ENCODE measurements at places on chromosomes 1 and 21.

- DNase-seq = peak; percentile 36
Observed at GRCh38 chr1:156104861-156105832, 9.4 kb upstream of the LMNA start.

DNA sequence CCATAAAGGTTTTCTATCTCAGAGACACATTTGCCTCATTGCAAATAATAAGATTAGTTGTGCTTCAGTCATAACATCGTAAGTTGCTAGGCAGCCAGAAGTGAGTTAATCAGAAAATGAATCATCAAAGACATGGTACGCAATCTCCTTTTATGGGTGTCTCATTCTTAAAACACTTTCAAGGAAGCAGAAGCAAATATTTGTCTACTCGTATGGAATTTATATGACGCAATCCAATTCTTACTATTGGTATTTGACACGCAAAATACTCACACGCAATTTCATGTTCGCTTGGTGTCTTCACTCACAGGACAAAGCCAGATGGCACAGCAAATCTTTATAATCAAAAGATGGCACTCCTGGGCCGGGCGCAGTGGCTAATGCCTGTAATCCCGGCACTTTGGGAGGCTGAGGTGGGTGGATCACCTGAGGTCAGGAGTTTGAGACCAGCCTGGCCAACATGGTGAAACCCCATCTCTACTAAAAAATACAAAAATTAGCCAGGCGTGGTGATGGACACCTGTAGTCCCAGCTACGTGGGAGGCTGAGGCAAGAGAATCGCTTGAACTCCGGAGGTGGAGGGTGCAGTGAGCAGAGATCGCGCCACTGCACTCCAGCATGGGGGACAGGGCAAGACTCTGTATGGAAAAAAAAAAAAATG lies 56.4 kb downstream of the HLCS start:
- no peak for DNase-seq

GRCh38 chr1:92080128-92080985 lies at the start of gene BTBD8:
TSS of gene BTBD8 (plus strand) at chr1:92080345. CDS start at chr1:92080572, 227 bp downstream.
- peak; percentile 87 for DNase-seq

GRCh38 chr1:59223989-59224634 lies 72.8 kb upstream of the FGGY start:
- DNase-seq = no peak

DNA sequence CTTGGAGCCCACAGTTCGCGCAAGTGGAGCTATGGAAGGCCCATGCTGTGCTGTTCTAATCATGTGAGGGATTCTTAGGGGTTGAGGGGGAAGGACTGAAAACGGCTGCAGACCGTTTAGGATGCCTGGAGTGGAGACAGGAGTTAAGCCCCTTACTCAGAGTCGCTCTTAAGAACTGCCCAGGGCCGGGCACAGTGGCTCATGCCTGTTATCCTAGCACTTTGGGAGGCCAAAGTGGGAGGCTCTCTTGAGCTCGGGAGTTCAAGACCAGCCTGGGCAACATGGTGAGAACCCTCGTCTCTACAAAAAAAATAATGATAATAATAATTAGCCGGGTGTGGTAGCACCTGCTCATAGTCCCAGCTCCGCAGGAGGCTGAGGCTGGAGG lies 1.1 kb downstream of the ZNF672 start:
- no peak for DNase-seq

GRCh38 chr1:119475866-119476439 lies 31.1 kb upstream of the HSD3B1 start:
- peak; percentile 28 for DNase-seq

GRCh38 chr1:61122389-61122788 lies 40.0 kb downstream of the NFIA start:
- DNase-seq = no peak

DNA sequence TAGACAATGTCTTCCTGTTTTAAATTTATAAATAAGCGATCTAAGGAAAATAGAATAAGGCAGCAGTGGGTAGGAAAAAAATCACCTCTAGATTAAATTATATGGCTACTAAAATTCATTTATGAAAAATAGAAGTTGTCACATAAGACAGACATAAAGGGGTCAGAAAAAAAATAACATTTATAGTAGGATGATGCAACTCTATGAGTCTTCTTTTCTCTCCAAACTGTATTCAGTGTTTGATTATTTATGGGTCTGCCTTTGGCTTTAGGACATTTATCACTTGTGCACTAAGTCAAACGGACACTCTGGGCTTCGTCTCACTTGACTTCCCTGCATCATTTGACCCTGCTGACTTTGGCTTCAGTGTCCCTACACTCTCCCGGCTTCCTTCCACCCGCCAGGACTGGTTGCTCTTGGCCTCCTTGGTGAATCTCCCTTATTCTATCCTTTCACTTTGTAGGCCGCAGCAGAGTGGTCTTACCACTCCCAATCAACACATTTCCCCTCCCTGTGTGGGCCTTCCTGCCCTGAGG lies 47.0 kb upstream of the DESI2 start:
- no peak for DNase-seq

DNA sequence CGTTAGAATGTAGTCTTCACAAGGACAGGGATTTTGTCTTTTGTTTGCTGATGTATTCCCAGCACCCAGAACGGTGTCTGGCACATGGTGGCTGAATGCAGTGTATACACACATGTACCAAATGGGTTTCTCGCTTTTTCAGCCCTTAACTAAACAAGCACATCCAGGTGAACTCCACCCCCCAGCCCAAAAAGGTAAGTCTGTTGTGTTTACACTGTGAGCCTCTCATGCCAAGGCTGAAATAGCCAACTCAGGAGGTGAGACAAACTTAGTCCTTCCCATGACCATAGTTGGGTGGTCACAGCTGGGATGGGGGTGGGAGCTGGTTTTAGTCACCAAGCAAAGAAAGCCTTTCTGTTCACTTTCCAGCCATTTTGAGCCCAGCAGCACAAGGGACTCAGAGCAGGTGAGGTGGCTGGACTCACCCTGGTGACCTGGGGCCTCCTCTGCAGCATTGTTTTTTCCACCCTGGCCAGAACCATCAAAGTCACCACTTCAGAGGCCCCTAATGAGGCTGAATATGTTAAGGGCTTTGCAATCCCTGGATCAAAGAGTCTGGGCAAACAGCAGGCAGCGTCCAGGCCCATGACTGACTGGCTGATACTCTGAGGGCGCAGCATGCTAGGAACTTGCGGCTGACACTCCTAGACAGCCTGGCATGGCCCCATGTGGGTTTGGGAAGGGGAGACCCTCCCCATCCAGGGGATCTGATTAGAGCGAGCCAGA lies 8.7 kb downstream of the TENT5B start:
- no peak for DNase-seq

- no peak for DNase-seq
Observed at GRCh38 chr1:159076438-159077119, at the start of gene AIM2. TSS of gene AIM2 (minus strand) at chr1:159076766. CDS start at chr1:159073499, 3,267 bp downstream.

GRCh38 chr1:160083968-160084770 lies 2.8 kb downstream of the KCNJ9 start:
- DNase-seq = peak; percentile 67

DNA sequence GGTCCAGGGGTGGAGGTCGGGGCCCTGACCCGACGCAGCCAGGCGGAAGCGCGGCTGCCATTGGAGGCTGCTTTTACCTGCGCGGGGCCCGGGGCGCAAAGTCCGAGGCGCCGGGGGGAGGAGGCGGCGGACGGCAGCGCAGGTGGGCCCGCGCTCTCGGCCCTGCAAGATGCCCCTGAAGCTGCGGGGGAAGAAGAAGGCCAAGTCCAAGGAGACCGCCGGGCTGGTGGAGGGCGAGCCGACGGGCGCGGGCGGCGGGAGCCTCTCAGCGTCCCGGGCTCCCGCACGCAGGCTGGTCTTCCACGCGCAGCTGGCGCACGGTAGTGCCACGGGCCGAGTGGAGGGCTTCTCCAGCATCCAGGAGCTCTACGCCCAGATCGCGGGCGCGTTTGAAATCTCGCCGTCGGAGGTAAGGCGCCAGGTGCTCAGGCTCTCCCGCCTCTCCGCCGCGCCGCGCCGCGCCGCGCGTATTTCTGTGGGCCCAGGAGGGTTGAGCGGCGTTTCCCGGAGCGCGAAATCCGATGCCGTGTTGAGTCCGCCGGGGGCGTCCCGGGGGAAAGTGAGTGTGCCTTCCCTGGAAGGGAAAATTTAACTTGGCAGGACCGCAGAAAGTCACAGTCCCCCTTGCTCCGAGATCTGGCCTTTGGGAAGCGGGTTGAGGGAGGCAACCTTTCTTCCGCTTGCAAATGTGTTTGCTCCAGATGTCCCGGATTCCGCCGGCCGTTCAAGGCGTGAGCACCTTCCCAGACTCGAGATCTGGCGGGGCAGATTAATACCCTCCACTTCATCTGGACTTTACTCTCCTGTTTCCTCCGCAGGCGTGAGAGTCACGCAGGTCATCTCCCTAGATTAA lies at the start of gene GIPC2:
TSS of gene GIPC2 (plus strand) at position 41 of the 853 bp plus-strand sequence. CDS start at position 170, 129 bp downstream.
- DNase-seq = peak; percentile 35

DNA sequence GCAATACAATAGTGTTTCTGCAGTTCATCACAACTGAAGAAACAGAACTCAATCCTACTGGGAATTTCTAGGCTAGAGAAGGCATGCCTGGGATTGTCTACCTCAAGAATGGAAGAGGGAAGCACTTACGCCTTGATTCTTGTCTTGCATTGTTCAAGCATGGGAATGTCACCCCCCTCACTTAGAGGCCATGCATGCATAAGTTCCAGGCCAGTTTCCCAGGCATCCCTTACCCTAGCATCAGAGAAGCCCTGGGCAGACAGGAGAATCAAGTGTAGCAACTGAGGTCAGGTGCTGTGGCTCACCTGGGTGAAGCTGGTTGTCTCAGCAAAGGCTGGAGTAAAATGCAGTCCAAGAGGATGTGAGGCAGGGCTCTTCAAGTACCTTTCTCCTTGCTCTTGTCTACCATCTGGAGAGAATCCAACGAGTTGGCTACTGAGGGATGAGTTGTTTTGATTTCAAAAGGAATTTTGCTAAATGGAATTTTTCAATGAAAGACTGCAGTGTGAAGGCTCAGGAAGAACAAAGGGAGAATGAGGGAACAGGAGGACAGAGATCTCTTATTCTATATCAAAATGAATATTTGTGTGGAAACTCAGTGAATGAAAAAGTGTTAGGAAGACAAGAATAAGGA lies 174.3 kb downstream of the NEK7 start:
- DNase-seq = no peak

- no peak for DNase-seq
Observed at GRCh38 chr1:238029126-238029525, 138.4 kb upstream of the ZP4 start.

DNA sequence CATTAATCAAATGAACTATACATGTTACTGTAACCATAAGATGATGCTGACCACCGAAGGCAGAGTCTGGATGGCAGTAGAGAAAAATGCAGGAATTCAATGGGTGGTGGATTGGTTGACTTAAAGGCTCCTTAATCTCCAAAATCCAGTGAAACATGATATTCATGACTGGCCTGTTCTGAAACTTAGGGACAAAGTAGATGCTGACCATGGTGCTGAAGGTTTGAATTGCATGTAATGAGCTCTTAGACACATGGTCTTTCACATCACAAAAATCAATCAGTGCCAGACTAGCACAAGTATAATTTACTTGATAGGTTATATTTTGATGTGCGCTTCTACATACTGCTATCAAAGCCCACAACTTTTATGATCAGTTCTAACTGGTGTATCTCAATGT lies 30.9 kb upstream of the NTMT2 start:
- no peak for DNase-seq

DNA sequence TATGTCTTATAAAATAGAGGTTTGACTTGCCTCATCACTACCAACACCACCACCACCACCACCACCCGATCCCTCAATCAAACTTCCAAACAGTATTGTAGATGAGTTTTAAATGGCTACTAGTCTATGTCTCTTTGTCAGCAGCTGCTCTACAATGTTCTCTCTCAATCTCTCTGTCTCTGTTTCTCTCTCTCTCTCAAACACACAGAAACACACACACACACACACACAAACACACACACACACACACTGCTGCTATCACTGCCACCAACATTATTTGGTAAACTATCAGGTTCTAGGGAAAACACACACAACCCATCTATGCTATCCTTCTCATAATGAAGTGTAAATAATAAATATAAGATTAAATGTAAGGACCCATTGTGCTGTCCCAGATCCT lies 2.4 kb downstream of the TNFSF4 start:
- DNase-seq = no peak

DNA sequence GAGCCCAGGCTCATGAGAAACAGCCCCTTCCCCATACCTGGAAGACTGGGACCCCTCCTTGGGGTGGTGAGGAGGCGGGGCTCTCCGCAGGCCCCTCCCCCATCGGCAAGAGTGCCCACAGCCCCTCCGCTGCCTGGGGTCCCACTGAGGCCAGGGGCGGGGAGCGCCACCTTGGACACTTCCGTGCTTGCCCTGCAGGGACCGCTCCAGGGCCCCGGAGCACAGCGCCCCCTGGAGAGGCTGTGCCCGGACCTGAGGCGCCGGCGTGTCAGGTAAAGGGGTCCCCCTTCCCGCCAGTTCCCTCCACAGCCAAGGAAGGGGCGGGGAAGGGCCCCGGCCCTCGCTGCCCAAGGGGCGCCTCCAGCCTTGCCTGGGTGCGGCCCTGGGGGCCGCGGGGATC lies 21.5 kb downstream of the INAVA start:
- no peak for DNase-seq

DNA sequence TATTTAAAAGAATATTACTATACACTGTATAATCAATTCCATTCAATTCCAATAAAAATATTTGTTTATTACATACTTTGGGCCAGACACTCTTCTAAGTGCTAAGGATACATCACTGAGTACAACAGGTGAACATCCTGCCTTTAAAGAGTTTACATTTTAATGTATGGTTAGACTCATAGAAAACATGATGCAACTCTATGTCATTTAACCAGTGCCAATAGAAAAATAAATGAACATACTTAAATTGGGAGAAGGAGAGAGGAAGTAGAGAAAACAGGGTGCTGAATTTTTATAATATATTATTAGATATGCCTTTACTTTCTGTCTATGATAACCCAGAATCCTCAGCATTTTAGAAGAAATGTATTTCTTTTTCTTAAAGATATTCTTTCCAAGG lies 119.2 kb downstream of the TSEN15 start:
- DNase-seq = no peak

- DNase-seq = no peak
Observed at GRCh38 chr1:1782399-1783221, 4.3 kb upstream of the NADK start.

GRCh38 chr21:27293239-27293638 lies 326.4 kb upstream of the ADAMTS5 start:
- DNase-seq = no peak

DNA sequence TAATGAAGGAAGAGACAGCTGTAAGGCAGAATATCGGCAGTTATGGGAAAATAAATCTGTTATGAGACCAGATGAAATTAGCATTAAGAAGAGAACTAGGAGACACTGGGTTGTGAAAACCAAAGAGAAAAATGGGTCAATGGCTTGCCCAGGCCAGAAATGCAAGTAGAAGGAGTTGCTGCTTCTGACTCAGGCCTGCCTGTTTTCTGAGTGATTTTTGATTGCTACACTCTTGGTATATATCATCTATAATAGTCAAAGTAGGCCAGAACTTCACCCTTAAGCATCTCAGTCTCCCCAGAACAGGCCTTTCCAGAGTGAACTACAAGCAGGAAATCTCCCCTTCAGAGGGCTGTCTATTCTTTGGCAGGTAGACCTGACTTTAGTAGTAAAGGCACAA lies 107.0 kb downstream of the NRIP1 start:
- no peak for DNase-seq

GRCh38 chr1:49213301-49213700 lies 436.6 kb upstream of the BEND5 start:
- DNase-seq = no peak

- no peak for DNase-seq
Observed at GRCh38 chr1:26768755-26769154, 19.0 kb upstream of the PIGV start.

GRCh38 chr1:198678901-198679329 lies 40.1 kb downstream of the PTPRC start:
- no peak for DNase-seq

- no peak for DNase-seq
Observed at GRCh38 chr1:183905508-183906113, 100.7 kb downstream of the RGL1 start.

- DNase-seq = no peak
Observed at GRCh38 chr1:2193514-2194281, 874 bp downstream of the FAAP20 start.

Measured in erythroblast (primary cell).